ENCODE measurements at places on chromosomes 3 and 15. TPM values are rescaled to one million over a fixed set of nuclear protein-coding genes. Genes with fewer than 3 reads are reported as not detected.

DNA sequence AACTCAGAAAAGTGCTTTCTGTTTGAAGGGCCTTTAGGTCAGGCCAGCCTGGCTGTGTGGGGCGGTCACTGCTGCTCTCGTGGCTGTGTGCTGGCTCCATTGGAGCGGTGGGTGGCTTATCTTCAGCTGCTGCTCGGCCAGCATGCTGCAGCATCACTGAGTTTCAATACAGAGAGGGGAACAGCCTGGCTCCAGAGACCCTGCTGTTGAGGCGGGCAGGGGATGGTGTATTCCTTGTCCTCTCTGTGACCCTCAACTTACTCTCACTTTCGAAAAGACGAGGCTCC, 248.5 kb upstream of the ONECUT1 start:
- no peak for DNase-seq

DNA sequence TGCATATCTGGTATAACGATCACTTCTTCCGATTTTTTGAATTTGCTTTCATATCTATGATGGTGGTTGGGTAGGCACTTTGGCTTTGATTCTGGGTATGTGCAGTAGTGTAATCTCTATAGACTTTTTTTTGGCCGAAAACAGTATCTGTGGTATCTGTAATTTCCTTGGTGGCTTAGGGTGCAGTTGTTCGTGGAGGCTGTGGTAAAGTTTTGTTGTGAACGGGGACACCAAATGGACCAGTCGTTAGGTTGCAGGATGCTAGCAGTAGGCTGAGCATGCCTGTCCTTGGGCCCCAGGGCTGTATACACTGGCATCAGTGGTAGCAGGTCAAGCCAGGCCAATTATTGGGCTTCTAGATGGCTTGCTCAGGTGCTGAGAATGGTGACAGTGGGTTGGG, 55.2 kb downstream of the CCDC66 start:
- DNase-seq, result no peak

- DNase-seq, result no peak
Observed at GRCh38 chr15:50186752-50187151, 4.8 kb downstream of the SLC27A2 start.

The CRYBG3 gene
- 25.5 TPM for total RNA-seq

The FBXL22 gene
- total RNA-seq, result 0.98 TPM

All from upper lobe of right lung (tissue), 1 donor.